ENCODE measurements at places on chromosomes 6 and 20. TPM values are rescaled to one million over a fixed set of nuclear protein-coding genes. Genes with fewer than 3 reads are reported as not detected.

STK38 gene
- total RNA-seq, result 19.6 TPM

GRM1 gene
- total RNA-seq, result not detected

DAAM2 gene
- total RNA-seq, result 1.4 TPM

TRAPPC3L gene
- total RNA-seq, result not detected

LIN28B gene
- total RNA-seq, result 0.05 TPM

CTAGE9 gene
- not detected for total RNA-seq

GSTA2 gene
- total RNA-seq, result not detected

SLC32A1 gene
- not detected for total RNA-seq

NHSL1 gene
- 7.4 TPM for total RNA-seq

FAM83C gene
- not detected for total RNA-seq

PI3 gene
- not detected for total RNA-seq

MRPL18 gene
- total RNA-seq, result 65.3 TPM

TMC2 gene
- not detected for total RNA-seq

Data from smooth muscle cell of the umbilical artery (primary cell).